GM13977 (cell line): ENCODE measurements at places on chromosomes 6 and 20.

DNA sequence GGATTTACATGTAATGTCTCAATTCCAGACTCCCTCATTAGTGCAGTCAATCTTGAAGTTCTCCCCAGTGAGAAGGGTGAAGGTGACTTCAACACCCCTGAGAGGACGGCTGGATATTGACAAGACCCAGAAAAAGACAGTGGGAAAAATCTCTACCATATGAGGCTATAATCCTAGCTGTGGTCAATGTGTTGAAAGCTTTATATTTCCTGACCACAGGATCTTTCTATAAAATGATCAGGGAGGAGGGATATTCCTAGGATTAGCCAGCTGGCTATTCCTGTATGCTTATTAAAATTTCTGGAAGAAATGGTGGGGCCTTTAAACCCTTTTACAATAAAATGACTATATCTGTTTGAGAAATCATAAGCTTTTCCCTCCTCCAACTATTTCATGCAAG is 43.0 kb downstream of the TFAP2B start:
- no peak for DNase-seq

DNA sequence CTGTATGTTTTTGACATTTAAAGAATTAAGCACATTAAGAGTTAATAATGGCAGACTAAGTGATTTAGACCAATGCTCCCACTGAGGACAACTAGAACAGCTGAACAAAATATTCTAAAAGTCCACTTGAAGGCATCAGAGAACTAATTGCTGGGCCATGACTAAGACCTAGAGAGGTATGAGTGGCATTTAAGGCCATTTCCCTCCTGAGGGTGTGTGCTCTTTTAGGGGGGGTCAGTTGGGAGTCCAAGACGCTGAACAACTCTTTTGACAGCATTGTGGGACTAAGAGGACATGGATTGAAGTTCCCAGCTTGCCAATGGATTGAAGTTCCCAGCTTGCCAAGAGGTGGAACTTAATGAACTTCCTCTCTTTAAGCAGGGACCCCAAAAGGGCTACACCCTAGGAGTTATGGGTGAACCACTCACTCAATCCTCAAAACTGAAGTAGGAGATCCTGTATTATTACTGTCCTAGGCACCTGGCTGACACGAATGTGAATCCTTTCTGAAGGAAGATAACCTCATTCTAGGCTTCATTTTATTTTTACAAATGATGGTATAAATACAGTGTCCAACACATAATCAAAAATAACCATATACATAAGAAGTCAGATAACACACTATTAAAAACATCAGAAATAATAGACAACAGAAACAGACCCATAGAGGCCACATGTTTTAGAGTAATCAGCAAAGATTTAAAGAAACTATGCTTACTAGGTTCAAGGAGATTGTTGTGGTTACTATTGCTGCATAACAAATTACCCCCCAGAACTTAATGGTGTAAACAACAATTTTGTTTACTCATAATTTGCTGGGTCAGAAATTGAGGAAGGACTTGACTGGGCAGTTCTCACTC is 175.1 kb downstream of the VEGFA start:
- DNase-seq: no peak

GRCh38 chr6:131251590-131252199 is 116.4 kb downstream of the AKAP7 start:
- DNase-seq: no peak

- no peak for DNase-seq
These were observed 265.1 kb upstream of the CITED2 start for GRCh38 chr6:139639507-139639906.

- no peak for DNase-seq
These were observed 116.6 kb downstream of the ADAT2 start for GRCh38 chr6:143333749-143334520.

DNA sequence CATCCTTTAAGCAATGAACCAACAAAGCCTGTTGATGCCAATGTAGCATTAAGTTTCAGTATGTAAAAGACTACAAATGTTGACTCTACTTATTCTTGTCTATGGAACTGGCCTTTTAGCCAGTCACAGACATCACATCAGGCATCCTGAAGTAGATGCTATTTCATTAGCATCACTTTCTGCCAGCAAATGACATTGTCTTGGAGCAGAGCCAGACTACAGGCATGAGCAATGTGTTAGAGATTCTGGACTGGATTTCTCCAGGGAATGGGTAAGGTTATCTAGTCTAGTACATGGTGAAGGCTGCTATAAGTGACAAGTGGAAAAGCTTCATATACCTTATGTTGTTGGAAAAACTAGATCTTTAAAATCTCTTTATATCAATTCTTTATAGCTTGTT is 142.9 kb downstream of the ADGRB3 start:
- DNase-seq: no peak

DNA sequence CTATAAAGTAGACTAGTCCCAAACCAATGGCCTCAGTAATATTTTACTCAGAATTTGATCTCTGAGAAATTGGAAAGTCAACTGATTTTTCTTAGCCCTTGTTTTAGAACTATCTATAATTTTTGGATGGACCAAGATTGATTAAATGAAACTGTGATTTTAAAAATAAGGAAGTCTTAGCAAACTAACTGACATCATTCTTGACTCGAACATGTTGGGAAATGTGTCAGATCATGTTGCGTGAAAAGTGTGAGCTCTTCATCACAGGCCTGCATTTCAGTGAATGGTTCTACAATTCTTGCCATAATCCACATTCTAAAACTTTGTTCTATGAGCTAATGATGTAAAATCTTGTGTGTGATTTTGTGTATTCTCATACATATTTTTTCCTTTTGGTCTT is 11.0 kb downstream of the TNFAIP3 start:
- DNase-seq: no peak

DNA sequence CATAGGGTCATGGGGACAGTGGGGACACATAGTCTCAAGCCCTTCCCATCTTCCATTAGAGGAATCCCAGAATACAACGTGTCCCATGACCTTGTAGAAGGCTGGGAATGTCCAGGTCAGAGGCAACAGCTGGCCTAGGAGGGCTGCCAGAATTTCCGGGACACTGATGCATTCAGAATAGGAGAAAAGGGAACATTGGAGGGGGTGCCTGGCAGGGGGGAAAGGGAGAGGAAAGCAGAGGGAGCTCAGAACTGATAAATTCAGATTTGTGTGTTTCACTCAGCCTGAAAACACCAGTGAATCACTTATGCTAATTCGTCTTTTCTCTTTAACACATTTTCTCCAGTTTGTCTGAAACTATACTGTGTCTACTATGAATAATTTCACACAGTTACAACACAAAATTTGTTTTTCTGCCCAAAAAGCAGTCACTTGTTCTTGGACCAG is 35.5 kb upstream of the BMP2 start:
- no peak for DNase-seq

DNA sequence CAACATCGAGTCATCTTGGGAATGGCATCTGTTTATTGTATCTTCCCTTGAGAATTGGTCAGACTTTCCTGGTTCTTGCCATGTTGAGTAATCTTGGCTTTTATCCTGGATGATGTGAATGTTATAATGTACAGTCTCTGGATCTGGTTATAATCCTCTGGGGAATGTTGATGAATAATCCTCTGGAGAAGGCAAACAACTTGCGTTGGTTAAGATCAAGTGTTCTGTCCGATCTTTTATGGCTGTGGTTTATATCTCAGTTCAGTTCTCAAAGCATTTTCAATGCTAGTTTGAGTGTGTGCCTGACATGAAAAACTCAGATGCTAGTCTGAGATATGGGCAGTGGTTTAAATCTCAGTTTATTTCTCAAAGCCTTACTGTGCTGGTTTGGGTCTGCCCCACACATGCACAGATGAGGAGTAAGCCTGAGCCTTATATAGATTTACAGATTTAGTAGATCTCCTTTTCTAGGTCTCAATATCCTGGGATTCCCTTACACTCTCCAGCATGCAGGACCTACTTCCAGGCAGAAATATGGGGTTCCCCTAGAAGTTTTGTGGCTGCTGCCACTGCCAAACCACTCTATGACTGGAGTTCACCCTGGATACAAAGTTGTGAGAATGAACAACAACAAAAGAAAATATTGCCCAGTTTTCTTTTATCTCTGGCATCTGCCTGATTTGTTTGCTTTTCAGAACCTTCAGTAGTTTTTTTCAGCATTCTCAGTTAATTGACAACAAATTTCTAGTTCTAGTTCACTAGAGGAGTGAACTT is 191.8 kb upstream of the MAN1A1 start:
- DNase-seq: no peak

- DNase-seq: no peak
These were observed 48.7 kb downstream of the SCGN start for GRCh38 chr6:25700761-25701160.

DNA sequence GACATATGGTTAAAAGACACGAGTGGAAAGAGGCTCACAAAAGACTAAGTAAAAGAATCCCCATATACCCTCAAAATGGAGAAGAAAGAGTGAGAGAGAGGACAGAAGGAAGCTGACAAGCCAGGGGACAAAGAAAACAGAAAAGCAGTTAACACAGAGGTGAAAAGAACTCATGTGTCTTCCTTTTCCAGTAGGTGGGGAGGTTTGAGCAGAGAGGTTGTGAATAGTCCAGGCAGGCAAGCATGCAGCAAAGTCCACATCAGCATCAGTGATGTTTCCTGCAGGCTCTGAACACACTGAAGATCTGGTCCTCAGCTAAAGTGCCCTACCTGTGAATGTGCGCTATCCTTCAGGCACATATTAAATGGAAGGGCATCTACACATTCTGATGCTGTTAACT is 196.5 kb upstream of the IRAK1BP1 start:
- DNase-seq: no peak

- no peak for DNase-seq
These were observed 37.5 kb upstream of the BEND3 start for GRCh38 chr6:107152638-107153430.

DNA sequence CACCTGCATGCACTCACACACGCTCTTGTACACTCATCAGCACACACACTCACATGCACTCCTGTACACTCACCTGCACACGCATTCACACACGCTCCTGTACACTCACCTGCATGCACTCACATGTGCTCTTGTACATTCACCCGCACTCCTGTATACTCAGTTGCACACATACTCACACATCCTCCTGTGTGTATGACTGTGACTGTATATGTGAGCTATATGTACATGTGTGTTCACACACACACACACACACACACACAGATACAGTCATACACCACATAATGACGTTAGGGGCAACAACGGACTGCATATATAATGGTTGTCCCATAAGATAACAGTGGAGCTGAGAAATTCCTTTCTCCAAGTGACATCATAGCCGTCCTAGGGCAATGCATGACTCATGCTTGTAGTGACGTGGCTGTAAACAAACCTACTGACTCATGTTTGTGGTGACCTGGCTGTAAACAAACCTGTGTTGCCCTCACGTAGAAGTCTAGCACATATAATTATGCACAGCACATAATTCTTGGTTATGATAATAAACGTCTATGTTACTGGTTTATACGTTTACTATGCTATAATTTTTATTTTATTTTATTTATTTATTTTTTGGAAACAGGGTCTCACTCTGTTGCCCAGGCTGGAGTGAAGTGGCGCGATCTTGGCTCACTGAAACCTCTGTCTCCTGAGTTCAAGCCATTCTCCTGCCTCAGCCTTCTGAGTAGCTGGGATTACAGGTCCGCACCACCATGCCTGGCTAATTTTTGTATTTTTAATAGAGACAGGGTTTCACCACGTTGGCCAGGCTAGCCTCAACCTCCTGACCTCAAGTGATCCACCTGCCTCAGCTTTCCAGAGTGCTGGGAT is 22.8 kb upstream of the TAF4 start:
- DNase-seq: no peak

GRCh38 chr20:50538276-50538675 is 28.1 kb downstream of the PTPN1 start:
- DNase-seq: no peak

GRCh38 chr6:97674802-97675201 is 391.8 kb upstream of the MMS22L start:
- DNase-seq: no peak

DNA sequence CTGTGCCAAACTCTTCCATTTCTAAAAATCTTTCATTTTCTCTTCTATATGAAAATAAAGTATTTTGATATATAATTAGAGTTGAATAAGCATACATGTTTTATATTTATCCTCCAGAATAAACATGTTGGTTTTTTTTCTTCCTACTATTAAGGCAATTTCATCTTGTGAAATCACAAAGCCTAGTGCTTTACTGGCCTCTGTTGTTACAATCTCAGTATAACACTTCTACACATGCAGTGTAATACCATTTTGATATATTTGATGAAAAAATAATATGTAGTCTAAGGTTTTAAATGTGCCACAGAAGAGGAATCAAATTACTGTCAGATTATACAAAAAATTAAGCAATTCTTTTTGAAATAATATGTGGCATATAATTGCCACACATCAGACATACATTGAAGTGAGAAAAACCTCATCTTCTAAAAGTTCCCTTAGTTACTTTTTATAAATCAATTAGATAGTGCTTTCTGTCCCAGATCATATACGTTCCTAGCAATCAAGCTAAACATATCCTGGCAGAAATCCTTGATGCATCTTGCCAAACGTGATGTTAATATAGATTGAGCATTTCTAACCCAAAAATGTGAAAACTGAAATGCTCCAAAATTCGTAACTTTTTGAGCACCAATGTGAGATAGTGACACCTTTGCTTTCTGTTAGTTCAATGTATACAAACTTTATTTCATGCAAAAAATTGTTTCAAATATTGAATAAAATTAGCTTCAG is 225.1 kb upstream of the MANEA start:
- no peak for DNase-seq

GRCh38 chr6:11144393-11144851 is 32.9 kb upstream of the ERVFRD-1 start:
- peak; percentile 78 for DNase-seq
